ENCODE measurements at places on chromosomes 5 and 9.

- DNase-seq, result no peak
- H3K27me3 ChIP-seq, result no peaks in the 10 kb centered on the region
- H3K36me3 ChIP-seq, result no peaks in the 10 kb centered on the region
- H3K4me3 ChIP-seq, result no peak overlapping the region
- no peak overlapping the region for H3K27ac ChIP-seq
- H3K4me1 ChIP-seq, result no peaks in the 10 kb centered on the region
Observed at GRCh38 chr5:73844165-73844564, 218.2 kb downstream of the ARHGEF28 start.

- no peaks in the 10 kb centered on the region for H3K27me3 ChIP-seq
- H3K27ac ChIP-seq, result no peak overlapping the region
- DNase-seq, result no peak
- H3K4me1 ChIP-seq, result no peaks in the 10 kb centered on the region
- H3K36me3 ChIP-seq, result peaks cover 3% of the 10 kb centered on the region
Observed at GRCh38 chr9:132597073-132597775, 14.8 kb downstream of the BARHL1 start.

DNA sequence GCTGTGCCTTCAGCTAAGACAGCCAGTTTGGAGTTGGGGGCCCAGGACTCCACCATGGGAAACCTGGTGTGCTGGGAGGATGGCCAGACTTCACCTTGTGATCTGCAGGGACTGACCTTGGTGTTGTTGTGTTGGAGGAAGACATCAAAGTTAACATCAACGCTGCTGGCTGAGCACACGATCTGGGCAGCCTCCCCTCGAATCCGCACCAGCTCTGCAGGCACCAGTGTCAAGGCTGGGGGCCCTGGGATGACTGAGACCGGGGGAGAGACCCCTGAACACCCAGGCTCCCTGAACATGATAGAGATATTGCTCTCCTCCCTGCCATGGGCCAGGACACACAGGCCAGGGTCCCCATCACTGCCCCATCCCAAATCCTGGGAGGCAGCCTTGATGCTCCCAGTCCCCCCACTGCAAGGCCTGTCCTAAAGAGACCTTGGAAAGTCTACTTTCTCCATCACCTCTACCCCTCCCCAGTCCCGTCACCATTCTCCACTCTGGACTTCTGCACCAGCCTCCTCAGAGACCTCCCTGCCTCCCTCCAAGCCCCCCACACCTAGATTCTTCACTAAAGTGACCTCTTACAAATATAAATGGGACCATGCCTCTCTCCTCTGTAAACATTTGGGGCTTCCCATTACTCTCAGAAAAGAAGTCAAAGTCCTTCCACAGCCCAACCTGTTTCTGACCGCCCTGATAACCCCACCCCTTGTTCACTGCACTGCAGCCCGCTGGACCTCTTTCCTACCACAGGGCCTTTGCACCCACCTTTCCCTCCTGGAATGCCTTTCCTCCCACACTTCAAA lies 8.2 kb downstream of the CSF1R start:
- H3K27ac ChIP-seq, result no peak overlapping the region
- H3K36me3 ChIP-seq, result no peaks in the 10 kb centered on the region
- no peak overlapping the region for H3K4me3 ChIP-seq
- no peaks in the 10 kb centered on the region for H3K27me3 ChIP-seq

DNA sequence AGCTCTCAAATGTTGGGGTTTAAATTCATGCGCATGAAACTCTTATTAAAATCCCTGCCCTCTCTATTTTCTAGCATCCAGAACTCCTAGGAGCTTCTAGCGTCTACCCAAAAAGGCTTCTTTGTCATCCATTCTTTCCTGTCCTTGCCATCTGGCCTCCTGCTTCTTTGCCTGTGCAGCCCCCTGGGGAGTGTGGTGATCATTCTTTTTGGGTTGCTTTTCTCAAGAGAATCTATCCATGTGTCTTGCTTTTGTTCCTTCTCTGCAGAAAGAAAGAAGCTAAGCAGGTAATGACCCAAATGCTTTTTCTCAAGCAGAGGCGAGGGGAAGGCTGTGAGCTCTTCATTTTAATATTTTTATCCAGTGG lies 26.6 kb downstream of the SKP2 start:
- H3K27ac ChIP-seq, result no peak overlapping the region
- no peaks in the 10 kb centered on the region for H3K4me1 ChIP-seq
- DNase-seq, result no peak
- no peaks in the 10 kb centered on the region for H3K27me3 ChIP-seq

GRCh38 chr5:59648949-59649921 lies 244.3 kb downstream of the PDE4D start:
- H3K36me3 ChIP-seq, result no peaks in the 10 kb centered on the region
- no peak overlapping the region for H3K27ac ChIP-seq
- H3K4me1 ChIP-seq, result no peaks in the 10 kb centered on the region
- DNase-seq, result no peak
- H3K4me3 ChIP-seq, result no peak overlapping the region
- H3K27me3 ChIP-seq, result peaks cover 12% of the 10 kb centered on the region

DNA sequence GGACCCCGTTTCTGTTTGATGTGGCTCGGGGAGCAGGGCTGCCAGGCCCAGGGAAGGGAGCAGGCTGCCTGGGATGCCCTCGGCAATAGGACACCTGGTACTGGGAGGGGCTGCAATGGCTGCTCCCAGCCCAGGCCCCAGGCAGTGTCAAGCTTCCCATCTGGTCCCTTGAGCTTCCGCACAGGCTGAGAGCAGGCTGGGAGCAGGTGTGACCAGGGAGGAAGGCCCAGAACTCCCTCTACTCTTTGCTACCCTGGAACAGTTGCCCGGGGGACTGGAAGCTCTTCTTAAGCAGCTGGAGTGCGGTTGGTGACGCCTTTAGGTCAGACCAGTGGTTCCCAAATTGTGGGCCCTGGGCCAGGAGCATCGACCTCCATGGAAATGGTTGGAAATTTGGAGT lies 186.9 kb downstream of the GADD45G start:
- no peaks in the 10 kb centered on the region for H3K4me1 ChIP-seq
- DNase-seq, result no peak
- H3K27ac ChIP-seq, result no peak overlapping the region
- H3K36me3 ChIP-seq, result no peaks in the 10 kb centered on the region

GRCh38 chr9:33510262-33511183 lies 13.5 kb upstream of the ANKRD18B start:
- no peaks in the 10 kb centered on the region for H3K36me3 ChIP-seq
- no peak for DNase-seq
- peaks cover 4% of the 10 kb centered on the region for H3K4me1 ChIP-seq
- H3K27me3 ChIP-seq, result no peaks in the 10 kb centered on the region

DNA sequence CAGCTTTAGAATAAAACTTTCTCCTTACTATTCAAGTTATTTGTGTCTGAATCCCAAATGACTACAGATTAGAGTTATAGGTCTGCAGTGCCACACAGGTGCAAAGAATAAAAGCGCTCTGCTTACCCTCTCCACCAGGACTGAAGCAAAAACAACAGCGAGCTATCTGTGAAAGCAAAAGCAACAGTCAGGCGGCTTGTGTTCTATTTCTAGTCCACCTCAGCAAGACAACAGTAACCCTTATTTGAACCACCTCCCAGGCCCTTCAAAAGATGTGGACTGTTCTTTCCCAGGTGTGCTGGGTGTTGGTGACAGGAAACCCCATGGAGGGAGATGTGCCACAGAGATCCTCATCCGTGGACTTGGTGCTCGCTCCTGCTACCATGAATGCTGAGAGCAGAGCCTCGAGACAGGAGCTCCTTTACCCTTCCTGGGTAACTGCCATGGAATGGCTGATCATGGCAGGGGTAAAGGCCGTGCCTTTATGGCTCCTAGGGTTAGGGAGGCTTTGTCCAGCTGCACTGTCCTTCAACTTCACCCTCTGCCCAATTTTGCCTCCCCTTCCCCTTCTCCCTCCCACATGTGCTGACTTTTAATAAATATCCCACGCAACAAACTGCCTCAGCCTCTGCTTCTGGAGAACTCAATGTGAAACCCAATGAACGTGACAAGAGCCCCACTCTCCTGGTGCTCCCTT lies 108.6 kb downstream of the SERINC5 start:
- no peaks in the 10 kb centered on the region for H3K36me3 ChIP-seq
- no peak overlapping the region for H3K27ac ChIP-seq
- no peaks in the 10 kb centered on the region for H3K4me1 ChIP-seq
- no peak overlapping the region for H3K4me3 ChIP-seq
- no peaks in the 10 kb centered on the region for H3K27me3 ChIP-seq
- DNase-seq, result no peak

DNA sequence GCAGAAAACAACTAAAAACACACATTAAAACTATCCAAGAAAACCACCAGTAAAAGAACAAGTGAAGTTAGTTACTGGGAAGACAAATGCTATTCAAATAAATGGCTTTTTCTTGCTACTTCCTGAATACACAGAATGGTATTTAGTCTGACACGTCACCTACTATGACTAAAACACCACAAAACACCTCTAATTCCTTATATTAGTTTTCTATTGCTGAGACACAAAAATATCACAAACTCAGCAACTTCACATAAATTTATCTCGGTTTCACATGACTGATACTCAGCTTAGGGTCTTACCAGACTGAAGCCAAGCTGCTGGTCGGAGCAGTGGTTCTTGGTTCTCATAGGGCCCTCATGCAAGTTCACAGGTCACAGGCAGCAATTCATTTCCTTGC lies 5.4 kb downstream of the DMAC1 start:
- no peak for DNase-seq
- no peak overlapping the region for H3K4me3 ChIP-seq

DNA sequence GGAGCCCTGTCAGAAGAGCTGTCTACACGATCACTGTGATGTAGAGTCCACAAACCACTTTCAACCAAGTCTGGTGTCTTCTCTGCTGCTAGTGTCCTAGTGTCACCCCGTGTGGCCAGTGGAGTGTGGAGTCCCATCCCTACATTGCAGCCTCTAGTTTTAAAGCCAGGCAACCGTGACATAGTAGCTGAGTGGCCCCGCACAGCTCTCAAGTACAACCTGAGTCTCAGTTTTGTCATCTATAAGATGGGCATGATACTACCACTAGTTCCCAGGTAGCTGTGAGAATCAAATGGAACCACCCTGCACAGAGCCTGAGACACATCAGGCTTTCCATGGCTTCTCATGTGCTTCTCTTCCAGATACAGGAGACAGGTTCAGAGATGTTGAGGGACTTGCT lies 43.2 kb upstream of the AKNA start:
- no peaks in the 10 kb centered on the region for H3K4me1 ChIP-seq
- DNase-seq, result no peak
- no peak overlapping the region for H3K4me3 ChIP-seq

DNA sequence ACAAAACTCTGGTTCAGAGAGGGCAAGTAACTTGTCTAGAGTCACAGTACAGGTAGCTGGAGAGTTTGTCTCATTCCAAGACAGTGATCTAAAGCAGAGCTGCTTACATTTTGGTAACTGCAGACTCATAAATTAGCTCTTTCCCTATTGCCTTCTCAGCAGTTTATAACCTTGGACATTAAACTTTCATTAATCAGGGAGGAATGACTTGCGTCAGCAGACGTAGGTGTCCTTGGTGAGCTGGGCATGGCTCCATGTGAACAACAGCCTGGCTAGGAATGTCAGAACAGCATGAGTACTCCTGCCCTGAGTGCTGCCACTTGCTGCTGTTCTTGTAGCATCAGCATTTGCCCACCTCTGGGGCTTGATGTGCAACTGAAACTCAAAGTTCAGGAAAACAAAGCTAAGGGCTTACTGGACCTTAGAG lies 2.2 kb upstream of the ALDOB start:
- H3K4me1 ChIP-seq, result no peaks in the 10 kb centered on the region
- H3K27ac ChIP-seq, result no peak overlapping the region
- no peak overlapping the region for H3K4me3 ChIP-seq

DNA sequence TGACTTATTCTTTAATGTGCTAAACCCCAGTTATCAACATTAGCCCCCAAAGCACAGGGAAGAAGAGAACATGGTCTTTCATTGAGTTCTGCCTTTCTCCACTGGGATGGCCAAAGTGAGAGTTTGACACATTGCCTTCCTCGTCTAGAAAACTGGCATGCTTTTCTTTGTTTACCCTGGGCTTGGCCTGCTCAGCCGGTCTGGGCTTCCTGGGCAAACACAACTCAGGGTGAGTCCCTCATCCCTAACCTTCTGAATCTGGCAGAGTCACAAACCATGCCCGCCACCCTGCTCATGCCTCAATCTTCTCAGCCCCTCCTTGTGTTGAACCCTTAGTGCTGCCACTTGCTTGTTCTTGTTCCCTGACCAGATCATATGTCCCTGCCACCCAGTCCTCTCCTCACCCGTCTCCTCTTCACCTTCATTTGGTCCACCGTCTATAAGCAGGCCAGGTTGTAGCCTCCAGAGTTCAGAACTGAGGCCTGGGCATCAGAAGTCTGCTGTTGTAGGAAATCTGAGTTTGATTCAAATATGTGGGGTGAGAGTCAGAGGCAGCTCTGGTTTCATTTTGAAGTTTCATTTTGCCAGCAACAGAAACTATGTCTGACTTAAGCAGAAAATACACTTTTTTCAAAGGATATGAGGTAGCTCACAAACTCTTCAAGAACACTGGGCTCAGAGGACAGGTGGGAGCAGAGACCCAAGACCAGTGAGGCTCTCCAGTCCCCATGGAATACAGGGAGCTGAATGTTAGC lies 217.6 kb downstream of the NDUFS4 start:
- H3K4me3 ChIP-seq, result no peak overlapping the region
- H3K4me1 ChIP-seq, result no peaks in the 10 kb centered on the region
- DNase-seq, result no peak
- H3K27ac ChIP-seq, result no peak overlapping the region
- no peaks in the 10 kb centered on the region for H3K36me3 ChIP-seq

DNA sequence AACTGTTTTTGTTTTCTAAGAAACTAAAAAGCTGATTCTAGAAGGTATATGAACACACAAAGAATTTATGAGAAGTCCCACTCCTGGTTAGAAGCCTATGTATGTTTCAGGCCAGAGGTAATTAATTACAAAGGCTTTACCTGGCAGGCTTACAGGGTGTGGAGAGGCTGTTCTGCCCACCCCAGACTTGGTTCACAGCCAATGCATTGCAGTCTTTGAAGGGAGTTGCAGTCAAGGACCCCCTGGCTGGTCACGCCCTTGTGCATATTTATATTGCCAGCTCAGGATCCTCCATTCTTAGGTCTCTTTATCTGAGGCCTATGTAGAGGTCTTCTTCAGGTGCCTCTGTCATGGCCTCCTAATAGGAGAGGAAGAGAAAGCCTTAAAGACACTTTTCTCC lies 13.6 kb upstream of the PRSS3 start:
- no peak overlapping the region for H3K27ac ChIP-seq
- H3K36me3 ChIP-seq, result no peaks in the 10 kb centered on the region
- DNase-seq, result no peak

GRCh38 chr5:145925353-145925752 lies 11.0 kb upstream of the SH3RF2 start:
- no peak for DNase-seq
- H3K27ac ChIP-seq, result no peak overlapping the region
- H3K36me3 ChIP-seq, result no peaks in the 10 kb centered on the region

All from HCT116 (cell line).